ENCODE measurements at places on chromosomes 5 and 9.

DNA sequence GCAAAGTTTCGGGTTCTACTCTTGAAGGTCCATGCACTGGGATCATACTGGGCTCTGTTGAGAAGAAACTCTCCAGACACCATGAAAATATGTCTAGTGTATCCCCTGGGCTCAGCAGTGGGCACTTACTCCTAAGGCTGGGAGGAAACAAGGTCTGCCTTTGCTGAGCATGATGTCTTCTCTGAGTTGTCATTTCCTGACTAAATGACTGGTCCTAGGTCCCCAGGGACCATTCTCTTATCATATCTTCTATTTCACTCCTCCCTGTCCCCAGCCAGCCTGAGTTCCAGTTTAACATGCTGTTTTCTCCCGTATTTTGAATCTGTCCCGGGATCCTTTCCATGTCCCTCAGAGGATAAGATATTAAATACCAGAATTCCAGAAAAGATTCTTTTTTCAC, 225.4 kb downstream of the MTRR start:
- no peak for DNase-seq

DNA sequence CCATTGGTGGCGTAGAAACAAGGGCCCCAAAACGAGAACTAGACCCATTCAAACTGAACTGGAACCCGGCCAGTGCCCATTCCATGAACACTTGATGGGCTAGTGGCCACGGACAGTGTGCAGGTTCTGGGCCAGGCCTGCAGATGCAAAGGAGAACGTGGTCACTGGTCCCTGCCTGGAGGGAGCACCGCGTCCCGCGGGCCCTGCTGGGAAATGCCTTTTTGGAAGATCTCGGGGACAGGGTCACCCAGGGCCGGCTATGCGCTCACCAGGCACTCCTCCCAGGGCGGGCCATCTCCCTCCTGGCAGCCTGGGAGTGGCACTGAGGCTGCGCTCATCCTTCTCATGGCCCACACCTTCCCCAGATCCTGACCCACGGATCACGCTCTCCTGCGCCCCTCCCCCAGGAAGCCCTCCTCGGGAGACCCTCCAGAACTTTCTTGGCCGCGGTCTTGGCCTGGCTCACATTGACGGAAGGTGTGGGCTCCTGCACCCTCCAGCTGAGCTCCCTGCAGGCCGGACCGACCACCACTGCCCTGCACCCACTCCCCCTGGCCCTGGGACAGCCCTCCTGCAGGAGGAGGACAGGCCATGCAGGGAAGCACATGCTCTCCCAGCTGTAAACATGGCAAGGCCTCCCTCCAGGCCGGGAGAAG, 2.8 kb upstream of the DIPK1B start:
- DNase-seq = no peak

- DNase-seq = no peak
These were observed 51.0 kb upstream of the RNU6ATAC start for GRCh38 chr9:134215420-134215698.

DNA sequence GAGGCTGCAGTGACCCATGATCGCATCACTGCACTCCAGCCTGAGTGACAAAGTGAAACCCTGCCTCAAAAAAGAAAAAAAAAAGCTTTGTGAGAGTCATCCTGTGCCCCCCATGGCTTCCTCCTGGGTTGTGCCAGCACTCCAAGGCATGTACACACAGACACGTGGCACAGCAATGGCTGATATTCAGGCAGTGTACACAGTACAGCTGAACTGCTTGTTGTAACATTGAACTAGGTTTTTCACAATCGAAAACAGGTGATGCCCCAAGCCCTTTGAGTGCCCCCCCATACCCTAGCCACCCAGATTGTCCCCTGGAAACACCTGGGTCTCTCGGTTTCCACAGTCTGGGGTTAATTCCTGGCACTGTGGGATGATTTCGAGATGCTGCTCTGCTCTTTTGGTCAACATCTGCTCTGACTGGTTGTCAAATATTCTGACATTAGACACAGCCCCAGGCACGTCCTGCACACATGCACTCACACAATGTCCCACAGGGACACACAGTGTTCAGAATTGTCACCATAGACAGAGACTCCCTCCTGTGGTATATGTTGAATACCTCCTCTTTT, 9.2 kb downstream of the SPINK4 start:
- DNase-seq = no peak

GRCh38 chr9:90502134-90502533, 140.5 kb downstream of the DIRAS2 start:
- no peak for DNase-seq

- no peak for DNase-seq
These were observed 115.2 kb downstream of the RXRA start for GRCh38 chr9:134441227-134442084.

DNA sequence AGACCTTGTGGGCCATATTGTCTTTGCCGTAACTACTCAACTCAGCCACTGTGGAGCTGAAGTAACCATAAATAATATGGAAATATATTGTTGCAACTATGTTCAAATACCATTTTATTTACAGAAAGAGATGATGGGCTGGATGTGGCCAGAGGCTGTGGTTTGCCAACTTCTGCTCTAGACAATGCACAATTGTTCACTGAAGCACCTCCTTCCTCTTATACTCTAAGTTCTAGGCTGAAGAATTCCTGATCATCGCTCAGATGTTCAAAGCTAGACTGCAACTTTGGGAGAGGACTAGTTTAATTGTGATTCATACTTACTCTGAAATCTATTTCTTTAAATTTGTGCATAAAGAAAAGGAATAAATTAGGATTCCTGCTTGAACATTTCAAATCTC, 245.0 kb downstream of the TAF11L14 start:
- DNase-seq = no peak

GRCh38 chr5:89844548-89844947, 565.0 kb downstream of the CETN3 start:
- no peak for DNase-seq

GRCh38 chr5:177457852-177458681, 11.5 kb downstream of the PRR7 start:
- DNase-seq = no peak

GRCh38 chr9:21801683-21802417, 586 bp upstream of the MTAP start:
- DNase-seq = peak; percentile 87

DNA sequence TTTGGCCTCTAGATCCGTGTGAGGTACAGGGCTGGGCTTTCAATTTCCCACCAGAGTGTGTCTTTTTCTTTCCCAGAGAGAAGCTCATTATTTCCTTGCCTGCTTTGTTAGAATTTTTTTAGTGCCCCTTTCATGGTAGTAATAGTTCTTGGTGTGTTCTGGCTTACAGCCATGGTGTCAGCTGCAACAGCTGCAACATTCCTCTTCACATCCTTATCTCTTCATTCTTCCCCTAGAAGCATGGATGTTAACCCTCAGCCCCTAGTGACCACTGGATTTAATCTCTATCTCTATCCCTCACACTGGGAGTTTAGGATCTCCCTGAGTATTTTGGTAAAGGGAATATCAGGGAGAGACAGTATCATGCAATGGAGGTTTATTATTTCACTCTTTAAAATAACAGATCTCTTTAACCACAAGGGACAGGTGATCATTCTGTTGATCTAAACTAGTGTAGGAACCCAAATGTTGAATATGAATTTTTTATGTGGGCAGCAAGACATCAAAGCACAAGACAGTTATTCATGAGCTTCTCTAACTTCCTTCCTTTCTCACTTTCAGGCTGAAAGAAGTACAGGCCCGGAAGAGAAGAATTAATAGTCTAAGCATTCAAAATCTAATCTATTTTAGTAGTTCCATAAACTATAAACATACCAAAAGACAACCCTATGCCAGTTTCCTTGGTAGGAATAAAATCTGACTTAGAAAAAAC, 160.2 kb downstream of the FAM170A start:
- no peak for DNase-seq

DNA sequence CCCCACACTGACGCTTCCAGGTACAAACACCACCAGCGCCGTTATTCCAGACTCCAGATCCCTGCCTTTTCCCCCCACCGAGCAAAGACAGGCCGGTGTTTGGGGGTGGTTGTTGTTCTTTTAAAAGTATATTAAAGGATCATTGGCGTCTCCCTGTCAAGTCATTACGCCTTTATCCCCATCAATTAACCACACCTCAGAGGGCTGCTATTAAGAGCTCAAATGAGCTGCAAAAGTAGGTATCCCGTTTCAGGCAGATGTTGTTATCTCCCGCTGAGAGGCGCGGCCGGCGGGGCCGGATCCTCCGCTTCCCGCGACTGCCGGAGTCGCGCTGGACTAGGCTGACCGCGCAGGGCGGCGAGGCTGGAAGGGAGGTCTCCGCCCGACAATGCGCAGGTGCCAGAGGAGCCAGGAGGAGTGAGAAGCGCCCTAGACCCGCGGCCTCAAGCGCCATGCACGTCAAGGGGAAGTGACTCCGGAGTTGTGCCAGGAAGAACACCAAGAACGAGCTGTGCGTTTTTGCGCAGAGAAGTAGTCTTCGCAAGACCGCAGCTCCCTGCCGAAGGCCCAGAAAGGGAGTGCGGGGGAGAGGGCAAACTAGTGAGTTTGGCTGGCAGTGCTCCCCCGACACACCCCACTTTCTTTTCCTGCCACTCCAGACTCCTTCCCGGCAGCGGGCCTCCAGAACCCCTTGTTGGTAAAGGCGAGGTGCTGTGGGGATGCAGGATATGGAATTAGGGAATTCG, 8.2 kb downstream of the NR2F1-AS1 start:
- no peak for DNase-seq

GRCh38 chr5:37696190-37697021, 143.4 kb downstream of the GDNF start:
- peak; percentile 34 for DNase-seq

DNA sequence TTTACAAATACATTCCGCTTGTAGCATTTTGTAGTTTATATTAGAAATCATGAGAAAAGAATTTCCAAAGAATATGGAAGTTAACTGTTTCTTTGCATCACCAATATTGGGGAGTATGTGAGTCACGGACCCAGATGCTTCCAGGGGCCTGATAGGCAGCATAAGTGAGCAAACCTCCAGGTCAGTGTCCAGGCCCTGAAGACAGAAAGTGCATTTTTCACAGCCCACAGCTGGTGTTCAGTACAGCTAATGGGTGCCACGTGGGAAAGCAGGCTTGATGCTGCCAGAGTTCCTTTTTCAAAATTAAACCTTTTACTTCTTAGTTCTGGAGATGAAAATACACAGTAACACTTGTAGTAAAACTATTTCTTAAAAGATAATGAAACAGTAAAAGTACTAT, 454.4 kb upstream of the ACTBL2 start:
- DNase-seq = peak; percentile 70

DNA sequence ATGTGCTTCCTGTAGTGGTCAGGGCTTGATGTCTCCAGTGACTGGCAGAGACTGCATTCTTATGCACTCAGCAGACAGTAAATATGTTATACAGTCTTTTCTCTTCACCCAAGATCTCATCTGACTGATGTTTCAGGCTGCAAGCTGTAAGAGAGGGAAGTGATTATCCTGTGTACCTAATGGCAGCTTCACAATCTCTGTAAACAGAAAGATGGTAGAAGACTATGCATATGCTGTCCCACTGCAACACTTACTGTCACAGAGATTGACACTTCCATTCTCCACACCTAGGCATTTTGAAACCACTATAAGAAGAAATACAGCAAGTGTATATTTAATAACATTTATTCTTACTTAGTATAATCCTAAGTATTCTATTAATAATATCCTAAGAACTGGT, 97.6 kb upstream of the ANXA1 start:
- no peak for DNase-seq

GRCh38 chr9:113609562-113610318, 146.2 kb downstream of the RGS3 start:
- DNase-seq = no peak

DNA sequence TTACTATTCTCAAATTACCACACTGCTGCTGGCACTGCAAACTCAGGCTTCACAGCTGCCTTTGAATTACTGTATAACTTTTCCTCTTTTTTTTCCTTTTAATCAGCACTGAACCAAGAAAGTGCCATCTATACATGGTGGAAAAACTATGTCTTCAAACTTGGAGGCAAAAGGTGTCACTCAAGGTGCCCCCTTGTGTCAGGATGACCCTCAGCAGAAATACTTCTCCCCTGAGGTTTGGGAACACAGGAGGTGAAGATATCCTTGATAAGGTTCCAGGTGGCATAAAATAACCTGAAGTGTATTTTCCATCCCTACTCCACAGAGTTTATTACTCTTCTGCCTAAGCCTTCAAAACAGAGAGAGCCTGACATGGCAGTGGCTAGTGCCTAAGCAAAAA, 14.5 kb downstream of the FRMD3 start:
- no peak for DNase-seq

GRCh38 chr5:56703952-56704351, 111.4 kb upstream of the MAP3K1 start:
- DNase-seq = no peak

- no peak for DNase-seq
These were observed 406.1 kb downstream of the RAB3C start for GRCh38 chr5:58988938-58989337.

- peak; percentile 76 for DNase-seq
These were observed at the start of gene C1QTNF2 for GRCh38 chr5:160369990-160370712. Gene C1QTNF2 (minus strand): TSS chr5:160370626. CDS start chr5:160355011, 15,615 bp downstream.

GRCh38 chr9:129321286-129322021, 143.4 kb upstream of the IER5L start:
- DNase-seq = no peak

DNA sequence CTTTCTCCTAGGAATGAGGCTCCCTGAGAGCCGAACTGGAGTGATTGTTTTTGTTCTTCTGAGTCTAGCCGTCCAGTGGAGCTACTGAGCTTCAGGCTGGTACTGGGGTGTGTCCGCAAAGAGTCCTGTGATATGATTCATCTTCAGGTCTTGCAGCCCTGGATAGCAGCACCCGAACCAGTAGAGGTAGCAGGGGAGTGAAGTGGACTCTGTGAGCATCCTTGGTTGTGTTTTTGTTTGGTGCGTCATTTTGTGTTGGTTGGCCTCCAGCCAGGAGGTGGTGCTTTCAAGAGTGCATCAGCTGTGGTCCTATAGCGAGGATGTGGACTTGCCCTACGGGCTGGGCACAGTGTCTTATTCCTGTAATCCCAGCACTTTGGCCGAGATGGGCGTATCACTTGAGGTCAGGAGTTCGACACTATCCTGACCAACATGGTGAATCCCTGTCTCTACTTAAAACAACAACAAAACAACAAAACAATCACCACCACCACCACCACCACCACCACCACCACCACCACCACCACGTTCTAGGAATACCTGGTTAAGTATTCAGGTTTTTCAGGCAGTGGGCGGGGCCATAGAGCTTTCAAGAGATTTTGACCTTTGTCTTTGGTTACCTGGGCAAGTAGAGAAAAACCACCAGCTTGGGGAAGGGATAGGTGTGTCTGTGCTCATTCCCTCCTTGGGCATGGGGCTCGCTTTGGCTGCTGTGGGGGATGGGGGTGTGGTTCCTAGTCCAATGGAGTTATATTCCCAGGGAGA, 154.0 kb downstream of the WDR70 start:
- DNase-seq = no peak

DNA sequence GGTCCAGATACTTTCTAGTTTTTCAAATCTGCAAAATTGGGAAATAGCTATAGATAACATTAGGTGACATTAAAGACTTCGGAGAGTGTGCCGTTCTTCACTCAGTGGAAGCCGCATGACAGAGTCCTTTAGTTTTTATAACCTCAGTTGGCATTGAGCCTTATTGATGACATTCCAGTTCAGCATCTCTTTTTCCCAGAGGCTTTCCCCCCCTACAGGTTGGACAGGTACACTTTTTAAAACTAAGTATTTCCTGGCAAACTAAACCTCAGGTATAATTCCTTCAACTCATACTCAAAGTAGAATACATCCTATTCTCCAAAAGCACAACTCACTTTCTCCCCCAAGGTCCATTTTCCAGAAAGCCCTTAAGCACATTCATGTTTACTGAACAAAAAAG, 58.7 kb downstream of the SLC46A2 start:
- no peak for DNase-seq
